ENCODE measurements at places on chromosomes 3 and 15.

DNA sequence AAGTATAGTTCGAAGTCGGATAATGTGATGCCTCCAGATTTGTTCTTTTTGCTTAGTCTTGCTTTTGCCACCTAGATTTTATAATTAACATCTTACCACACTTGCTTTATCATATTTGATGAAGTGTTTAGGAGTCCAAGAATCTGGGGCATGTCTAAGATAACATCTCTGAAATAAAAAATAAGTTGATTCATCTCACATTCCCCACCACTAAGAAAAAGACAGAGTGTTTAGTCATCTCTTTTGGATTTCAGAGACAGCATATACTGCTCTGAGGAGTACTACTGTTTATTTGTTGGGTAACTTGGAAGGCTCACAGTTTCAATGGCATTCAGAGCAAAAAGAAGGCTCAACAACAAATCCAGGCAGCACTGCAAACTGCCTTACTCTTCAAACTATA lies 324.2 kb upstream of the ATP11B start:
- DNase-seq: no peak

GRCh38 chr3:89923921-89924610 lies 816.6 kb downstream of the EPHA3 start:
- no peak for DNase-seq

DNA sequence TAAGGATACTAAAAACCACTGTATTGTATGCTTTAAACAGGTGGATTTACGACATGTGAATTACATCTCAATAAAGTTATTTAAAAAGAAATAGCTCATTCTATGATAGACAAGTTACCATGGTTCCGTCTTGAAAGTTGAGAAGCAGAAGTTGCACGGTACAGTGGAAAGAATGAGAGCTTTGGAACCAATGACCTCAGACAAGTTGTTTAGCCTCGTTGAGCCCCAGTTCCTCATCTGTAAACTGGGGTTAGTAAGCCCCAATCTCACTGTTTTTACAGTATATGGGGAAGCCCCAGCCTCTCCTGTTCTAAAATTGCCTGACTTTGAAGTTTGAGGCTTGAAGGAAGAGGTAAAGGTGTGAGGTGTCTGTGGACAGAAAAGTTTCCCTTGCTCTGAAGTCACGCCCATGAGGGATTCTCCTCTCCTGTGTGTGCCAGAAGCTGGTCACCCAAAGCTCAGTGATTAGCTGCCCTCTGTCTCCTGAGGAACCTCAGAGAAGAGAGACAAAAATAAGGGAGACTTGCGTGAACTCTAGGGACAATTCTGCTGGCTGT lies 10.0 kb downstream of the CRYGS start:
- DNase-seq: no peak

DNA sequence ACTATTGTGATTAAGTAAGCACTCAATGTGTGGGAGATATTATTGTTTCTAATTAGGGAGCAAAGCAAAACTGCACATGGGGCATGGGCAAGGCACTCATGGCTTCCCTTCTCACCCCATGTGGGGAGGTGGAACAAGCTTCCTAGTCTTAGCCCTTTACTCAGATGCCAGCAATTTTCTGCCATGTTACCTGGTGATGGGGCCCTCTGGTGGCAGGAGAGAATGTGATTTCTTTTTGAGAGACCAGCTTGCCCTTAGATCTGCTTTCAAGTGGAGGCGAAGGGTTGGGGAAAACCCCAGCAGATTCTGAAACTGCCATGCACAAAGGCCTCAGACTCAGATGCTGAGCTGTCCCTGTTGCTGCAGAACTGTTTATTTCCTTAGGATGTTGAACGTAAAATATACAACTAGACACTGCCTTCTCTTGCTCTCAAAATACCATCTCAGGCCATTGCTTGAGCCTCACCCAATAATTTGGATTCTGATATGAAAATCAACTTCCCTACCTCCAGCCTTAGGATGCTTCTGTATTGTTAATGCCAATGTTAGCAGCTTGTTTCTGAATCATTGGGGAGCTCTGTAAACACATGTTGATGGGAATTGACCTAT lies 130.2 kb upstream of the TPRG1 start:
- peak; percentile 53 for DNase-seq

DNA sequence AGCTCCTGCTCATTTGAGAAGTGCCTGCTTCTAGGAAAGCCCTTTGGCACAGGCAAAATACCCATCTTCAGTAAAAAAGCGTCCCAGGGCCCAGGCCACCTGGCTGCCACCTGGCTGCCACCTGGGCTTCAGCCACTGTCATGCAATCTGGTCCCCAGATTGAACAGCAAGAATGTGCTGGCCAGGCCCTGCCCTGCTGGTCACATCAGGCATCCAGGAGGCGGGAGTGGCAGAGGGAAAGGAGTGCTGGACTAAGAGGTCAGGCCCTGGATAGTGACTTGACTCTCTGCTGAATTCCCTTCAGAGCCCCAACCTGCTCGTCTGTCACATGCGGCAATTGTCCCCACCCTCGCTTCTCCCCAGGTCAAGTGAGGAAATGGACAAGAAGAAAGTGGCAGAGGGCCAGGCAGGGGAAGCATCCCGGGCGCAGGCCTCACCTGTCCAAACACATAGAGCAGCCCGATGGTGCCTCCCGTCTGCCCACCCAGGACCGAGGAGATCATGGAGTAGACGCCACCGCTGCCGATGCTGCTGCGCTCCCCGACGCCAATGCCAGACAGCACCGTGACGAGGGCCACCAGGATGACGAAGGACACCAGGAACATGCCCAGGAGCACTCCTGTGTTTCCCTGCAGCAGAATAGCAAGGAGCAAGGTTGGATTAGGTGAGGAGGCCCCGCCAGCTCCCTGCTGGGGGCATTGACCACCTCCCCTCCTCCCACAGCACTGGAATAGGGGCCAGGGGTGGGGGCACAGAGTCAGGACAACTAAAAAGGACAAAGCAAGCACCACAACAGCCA lies 25.5 kb downstream of the SLC12A8 start:
- DNase-seq: no peak

DNA sequence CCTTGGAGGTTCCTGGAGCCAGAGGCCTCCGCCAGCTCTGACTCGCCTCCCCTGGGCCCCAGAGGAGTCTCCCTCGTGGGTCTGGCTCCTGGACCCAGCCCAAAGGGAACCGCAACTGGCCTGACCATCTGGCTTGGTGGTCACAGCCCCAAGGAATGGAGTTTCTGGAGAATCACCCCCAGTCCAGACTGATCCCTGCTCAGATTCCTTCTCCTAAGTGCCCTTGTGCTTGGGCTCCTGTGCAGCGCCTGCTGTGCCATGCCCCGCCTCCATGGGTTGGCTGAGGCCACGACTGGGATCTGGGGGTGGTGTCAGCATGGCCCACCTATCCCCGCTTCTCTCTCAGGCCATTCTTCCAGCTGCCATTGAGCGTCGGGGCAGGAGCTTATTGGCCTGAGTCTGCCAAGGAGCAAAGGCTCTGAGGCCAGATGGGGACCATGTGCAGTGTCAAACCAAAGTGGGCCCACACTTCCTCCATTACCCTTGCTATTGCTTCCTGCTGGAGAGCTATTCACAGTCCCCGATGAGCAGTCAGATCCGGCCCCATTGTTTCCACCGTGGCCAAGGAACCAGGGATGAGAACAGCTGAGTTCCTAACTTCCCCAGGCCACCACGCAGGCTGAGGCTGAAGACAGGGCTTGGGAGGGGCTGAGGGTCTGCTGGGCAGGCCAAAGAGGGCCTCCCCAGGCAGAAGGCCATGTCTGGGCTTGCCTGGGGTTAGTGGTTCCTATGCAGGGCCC lies 19.0 kb downstream of the CSPG4 start:
- no peak for DNase-seq

DNA sequence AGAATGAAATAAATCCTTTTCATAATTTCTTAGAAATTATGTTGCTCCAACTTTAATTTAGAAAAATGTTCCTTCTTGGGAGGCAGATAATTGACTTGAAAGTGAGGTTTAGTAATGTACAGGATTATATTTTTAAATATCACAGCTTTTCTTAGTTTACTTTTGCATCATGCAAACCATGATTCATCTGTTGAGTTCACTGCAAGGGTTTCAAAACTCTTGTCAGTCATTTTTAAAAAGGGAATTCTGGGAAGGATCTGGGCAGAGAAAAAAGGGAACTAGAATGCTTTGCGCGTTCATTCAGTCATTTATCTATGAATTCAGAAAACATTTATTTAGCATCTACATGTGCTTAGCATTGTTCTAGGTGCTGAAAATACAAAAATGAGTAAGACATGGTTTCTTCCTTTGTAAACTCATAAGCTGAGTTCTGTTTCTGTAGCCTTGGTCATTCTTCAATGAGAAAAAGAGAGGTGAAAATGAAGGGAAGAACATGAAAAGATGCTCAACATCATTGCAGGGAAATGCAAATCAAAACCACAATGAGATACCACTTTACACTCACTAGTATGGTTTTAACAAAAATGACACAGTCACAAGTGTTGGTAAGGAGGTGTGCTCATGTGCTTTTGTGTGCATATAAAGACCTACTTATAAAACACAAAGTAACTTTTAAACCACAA lies 209.1 kb downstream of the NR1D2 start:
- no peak for DNase-seq

- no peak for DNase-seq
These were observed 115.5 kb downstream of the NFKBIZ start for GRCh38 chr3:101964861-101965260.

DNA sequence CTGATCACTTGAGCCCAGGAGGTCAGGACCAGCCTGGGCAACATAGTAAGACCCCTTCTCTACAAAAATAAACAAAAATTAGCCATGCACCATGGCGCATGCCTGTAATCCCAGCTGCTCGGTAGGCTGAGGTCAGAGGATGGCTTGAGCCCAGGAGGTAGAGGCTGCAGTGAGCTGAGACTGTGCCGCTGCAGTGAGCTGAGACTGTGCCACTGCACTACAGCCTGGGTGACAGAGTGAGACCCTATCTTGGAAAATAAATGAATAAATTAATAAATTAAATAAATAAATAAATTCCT lies 10.8 kb downstream of the SHISA5 start:
- no peak for DNase-seq

GRCh38 chr3:128322030-128323022 lies 144.4 kb downstream of the DNAJB8 start:
- peak; percentile 81 for DNase-seq

DNA sequence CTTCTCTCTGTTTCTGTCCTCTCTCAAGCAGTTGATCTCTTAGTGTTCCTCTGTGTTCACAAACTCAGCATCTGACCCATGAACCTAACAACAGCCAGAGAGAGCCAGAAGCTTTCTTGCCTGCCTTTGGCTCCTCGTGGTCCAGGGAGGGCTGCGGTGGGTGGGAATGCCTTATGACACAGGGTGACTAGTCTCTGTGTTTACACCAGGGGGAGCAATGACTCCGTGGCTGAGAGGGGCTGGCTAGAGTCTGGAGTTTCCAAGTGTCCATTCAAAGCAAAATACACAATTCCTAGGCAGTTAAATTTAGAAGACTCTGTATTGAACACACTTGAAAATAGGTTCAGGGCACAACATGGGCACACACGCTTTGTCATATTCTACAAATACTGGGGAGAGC lies 370.0 kb upstream of the FRG2C start:
- peak; percentile 64 for DNase-seq

DNA sequence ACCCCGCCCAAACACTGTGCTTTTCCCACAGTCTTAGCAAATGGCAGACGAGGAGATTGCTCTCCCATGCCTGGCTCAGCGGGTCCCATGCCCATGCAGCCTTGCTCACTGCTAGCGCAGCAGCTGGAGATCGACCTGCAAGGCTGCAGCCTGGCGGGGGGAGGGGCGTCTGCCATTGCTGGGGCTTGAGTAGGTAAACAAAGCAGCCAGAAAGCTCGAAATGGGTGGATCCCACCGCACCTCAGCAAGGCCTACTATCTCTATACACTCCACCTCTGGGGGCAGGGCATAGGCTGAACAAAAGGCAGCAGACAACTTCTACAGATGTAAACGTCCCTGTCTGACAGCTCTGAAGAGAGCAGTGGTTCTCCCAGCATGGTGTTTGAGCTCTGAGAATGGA lies 27.2 kb upstream of the WDR5B start:
- DNase-seq: no peak

- no peak for DNase-seq
These were observed 6.9 kb downstream of the PLXND1 start for GRCh38 chr3:129599607-129600006.

GRCh38 chr3:151983538-151983937 lies 110.1 kb downstream of the SUCNR1 start:
- DNase-seq: no peak

DNA sequence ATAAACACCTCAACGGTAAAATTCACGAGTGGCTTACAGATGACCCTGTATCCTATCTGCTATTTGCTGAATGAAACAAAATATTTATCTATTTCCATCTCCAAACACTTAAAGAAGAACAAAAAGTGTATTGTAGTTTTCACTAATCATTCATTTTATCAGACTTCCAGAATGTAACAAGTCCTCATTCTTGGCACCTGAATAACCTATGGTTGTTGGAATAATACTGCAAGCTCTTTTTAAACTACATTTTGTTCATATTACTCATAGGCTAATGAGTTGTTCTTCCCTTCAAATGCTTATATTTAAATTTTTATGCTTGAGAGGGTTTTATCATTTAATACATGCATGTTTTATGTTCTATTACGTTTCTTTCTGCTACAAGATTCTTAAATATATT lies 1434.1 kb downstream of the SI start:
- no peak for DNase-seq

GRCh38 chr3:149844091-149844490 lies 31.1 kb downstream of the RNF13 start:
- no peak for DNase-seq

GRCh38 chr3:134777341-134777740 lies 17.7 kb upstream of the EPHB1 start:
- DNase-seq: no peak

- no peak for DNase-seq
These were observed 33.3 kb downstream of the CCNB2 start for GRCh38 chr15:59138243-59138642.

- DNase-seq: no peak
These were observed 45.6 kb downstream of the CMC1 start for GRCh38 chr3:28287046-28287445.

DNA sequence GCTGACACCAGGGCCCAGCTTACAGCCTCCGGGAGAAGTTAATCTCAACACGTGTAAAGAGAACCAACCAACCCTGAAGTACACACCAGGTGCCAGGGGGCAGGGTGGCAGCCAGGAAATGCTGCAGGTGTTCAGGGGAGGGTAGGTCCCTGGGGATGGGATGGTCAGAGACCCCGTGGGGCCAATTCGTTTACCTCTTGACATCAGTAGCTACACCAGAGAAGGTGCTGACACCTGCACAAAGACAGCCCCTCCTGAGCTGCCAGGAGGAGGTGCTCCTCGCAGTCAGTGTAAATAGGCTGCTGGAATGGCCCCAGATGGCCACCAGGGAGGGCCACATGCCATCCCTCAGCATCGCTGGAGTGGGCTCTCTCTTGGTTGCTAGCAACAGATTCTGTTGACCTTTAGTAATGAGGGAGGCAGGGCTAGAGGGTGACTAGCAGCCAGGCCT lies 52.8 kb downstream of the CORO2B start:
- DNase-seq: no peak

- no peak for DNase-seq
These were observed 13.6 kb downstream of the GLDN start for GRCh38 chr15:51355096-51355495.

GRCh38 chr15:57439128-57440027 lies 63.1 kb downstream of the CGNL1 start:
- no peak for DNase-seq
